ENCODE measurements at places on chromosomes 11 and 22.

DNA sequence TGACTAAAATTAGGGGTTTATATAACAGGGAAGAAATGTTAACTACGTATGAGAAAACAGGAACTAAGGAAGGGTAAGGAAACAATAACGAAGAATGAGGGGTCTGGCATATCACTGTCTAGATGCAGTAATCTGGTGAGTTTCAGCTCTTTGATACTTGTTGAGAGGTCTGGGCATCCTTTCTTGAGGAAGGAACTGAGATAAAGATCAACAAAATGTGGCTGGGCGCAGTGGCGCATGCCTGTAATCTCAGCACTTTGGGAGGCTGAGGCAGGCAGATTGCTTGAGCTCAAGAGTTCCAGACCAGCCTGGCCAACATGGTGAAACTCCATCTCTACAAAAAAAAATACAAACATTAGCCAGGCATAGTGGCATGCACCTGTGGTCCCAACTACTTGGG, 2.7 kb downstream of the DCDC1 start:
- DNase-seq: no peak

DNA sequence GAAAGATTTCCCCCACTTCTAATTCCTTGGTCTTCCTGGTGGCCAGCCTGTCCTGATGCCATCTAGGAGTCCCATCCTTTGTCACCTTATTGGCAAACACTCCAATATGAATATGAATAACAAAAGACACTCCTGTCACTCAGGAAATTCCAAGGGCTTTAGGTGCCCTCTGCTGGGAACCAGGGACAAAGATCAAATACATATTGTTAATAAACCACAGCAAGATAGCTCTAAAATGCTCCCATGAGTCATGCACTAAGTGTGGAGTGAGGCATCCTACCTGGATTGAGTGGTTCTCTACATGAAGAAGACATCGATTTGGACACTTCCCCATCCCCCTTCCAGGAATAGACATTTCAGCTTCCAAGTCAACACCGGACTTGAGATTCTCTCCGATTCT, 823.6 kb downstream of the TBC1D22A start:
- no peak for DNase-seq

- peak; percentile 46 for DNase-seq
Observed at GRCh38 chr22:23175817-23176644, 4.3 kb upstream of the BCR start.

DNA sequence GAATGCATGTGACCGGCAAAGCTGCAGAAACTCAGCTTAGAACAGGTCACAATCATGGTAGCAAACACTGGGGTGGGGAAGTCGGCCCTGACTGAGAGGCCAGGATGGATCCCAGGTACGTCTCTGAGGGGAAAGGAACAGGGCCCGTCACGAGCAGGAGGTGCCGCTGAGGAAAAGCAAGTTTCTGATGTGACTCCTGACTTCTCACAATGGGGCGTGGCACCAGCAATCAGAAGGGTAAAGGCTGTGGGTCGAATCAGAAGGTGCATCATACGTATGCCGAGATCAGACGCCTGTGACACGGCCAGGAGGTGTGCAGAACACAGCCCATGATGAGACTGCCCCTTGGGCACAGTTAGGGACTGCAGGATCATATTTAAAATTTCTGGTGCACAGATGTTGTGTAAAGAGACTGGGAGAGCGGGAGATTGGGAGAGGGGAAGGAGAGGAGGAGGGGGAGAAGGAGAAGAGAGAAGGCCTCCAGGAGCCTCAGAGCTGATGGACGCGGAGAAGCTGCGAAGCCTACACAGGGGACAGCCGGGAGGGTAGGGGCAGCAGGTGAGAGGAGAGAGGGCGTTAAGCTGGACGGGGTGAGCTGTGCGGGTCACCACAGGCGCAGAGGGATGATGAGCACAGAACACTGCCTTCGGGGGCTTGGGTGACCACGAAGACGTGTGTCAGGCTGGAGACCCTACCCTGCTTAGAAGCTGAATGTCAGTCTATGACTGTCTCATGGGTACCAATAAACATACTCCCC, 30.7 kb downstream of the KRTAP5-5 start:
- no peak for DNase-seq

DNA sequence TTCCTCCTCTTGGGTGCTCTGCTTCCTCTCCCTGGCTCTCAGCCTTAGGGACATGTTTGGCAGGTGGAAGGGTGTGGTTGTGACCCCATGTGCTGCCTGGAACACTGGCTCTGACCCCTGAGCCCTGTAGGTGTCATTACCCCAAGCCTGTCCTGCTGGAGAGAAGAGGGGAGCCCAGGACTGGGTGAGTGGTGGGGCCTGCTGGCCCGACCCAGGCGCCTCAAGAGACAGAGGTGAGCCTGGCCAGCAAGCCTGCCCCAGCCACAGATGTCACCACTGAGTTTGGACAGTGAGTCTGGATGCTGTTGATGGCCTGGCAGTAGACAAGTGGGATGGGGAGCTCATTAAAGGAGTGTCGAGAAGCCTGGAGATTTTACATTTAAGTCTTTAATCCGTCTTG, 1112.2 kb downstream of the BRD1 start:
- DNase-seq: no peak

GRCh38 chr11:116637766-116638165, 135.0 kb downstream of the BUD13 start:
- no peak for DNase-seq

GRCh38 chr11:32891657-32892354, 805 bp upstream of the QSER1 start:
- no peak for DNase-seq
